ENCODE measurements at places on chromosomes 3 and 15.

GRCh38 chr15:92164327-92165000 lies 229.2 kb upstream of the ST8SIA2 start:
- no peak for DNase-seq

DNA sequence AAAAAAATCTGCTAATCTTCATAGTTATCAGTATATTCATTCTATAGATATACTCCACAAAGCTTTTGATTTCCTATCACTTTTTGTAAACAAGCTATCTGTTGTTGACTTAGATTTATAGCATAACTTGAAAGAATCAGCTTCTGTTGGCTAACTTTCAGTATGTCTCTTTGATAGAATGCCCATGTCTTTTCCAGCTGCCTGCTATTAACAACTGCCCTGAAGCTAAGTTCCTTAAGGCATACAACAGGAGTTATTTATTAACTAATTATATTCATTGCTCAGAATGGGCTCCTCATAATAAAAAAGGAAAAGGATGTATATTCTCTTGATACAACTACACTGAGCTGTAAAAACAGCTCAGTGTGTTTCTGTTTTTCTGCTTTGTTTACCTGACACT lies 293.9 kb downstream of the TUSC7 start:
- no peak for DNase-seq

DNA sequence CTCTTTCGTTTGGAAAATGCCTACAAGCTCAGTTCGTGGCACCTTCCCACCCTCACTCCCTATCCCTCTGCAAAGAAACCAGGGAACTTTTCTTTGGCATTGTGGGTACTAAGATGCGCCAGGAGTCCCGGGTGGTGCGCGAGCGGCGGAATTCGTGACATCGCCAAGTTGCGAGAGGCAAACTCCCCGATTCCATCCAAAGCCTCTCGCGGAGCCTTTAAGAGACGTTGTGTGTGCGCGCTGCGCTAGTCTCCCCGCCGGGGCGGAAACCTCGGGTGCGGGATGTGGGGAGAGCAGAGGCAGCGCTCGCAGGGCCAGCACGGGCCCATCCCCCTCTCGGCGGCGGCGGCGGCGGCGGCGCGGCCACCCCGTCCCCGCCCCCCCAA lies 443 bp upstream of the NR2F2 start:
- DNase-seq, result no peak

DNA sequence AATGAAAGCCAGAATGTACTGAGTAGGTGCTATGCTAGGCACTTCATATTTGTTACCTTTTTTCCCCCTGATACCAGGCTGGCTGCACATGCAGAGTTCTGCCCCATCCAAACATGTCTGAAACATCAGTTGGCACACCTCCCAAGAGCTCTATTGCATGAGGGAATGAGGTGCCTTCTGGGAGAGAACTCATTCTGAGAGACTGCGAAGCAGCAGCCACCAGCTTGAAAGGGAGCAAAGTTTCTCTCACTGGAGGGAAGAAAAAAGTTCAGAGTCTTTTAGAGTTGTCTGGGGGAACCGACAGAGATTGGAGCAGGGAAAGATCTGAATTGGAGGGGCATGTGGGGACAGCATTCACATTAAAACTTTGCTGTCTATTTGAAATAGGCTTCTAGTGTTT lies 84.1 kb downstream of the AGBL1 start:
- no peak for DNase-seq

GRCh38 chr15:52796753-52797520 lies 6.8 kb upstream of the ONECUT1 start:
- no peak for DNase-seq

- no peak for DNase-seq
These were observed 122.2 kb downstream of the ATG7 start for GRCh38 chr3:11394392-11394791.

- DNase-seq, result no peak
These were observed 625.0 kb downstream of the MCTP2 start for GRCh38 chr15:94856267-94856854.

- peak; percentile 52 for DNase-seq
These were observed 70.5 kb upstream of the ATP10A start for GRCh38 chr15:25933456-25934158.

- DNase-seq, result no peak
These were observed 245.7 kb downstream of the XXYLT1 start for GRCh38 chr3:195025056-195025883.

DNA sequence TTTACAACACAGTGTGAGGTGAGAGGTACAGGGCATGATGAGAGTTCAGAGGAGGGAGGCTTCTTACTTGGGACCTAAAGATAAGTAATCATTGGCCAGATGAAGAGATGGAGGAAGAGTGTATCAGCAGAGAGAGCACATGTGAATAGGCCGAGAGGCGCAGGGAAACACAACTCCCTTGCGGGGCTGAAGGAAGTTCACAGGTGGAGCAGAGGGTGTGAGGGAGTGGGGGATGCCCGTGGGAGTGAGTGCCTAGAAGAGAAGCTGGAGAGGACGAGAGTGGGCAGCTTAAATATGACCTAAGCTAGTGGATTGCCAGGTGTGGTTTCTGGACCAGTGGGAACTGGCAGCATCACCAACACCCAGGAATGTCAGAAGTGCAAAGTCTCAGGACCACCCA lies 98.2 kb upstream of the TBC1D5 start:
- DNase-seq, result no peak

- DNase-seq, result no peak
These were observed 20.0 kb downstream of the SLC35G2 start for GRCh38 chr3:136838641-136839555.

GRCh38 chr15:80403712-80404056 lies 498 bp upstream of the ARNT2 start:
- DNase-seq, result no peak

DNA sequence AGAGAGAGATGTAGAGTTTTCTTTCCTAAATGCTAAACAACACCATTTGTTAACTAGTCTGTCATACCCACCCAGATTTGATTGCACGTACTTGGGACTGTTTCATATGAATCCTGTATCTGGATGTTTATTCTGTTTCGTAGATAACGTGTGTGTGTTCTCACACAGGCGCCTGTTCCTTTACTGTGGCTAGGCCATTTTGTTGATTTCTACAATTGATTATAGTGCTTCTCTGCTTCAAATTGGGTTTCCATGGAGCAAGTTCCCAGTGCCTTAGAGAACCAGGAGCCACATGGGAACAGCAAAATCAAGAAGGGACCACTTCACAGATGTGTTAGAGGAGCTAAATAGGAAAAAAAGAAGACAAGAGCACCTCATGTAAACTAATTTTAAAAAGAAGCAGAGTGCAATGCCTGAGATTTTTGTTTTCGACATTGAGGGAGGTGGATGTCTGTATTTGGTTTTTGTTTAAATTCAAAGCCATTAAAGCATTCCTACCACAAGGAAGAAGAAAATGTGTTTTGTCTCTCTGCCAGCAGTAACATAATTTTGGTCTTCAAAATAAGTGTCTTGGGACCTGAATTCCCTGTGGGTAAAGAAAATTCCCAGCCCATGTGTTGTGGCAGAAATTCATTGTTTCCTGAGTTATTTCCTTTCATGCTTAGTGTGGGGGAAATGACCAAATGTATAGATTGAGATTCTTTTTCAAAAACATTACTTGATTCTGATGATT lies 424.0 kb upstream of the C2CD4B start:
- no peak for DNase-seq

DNA sequence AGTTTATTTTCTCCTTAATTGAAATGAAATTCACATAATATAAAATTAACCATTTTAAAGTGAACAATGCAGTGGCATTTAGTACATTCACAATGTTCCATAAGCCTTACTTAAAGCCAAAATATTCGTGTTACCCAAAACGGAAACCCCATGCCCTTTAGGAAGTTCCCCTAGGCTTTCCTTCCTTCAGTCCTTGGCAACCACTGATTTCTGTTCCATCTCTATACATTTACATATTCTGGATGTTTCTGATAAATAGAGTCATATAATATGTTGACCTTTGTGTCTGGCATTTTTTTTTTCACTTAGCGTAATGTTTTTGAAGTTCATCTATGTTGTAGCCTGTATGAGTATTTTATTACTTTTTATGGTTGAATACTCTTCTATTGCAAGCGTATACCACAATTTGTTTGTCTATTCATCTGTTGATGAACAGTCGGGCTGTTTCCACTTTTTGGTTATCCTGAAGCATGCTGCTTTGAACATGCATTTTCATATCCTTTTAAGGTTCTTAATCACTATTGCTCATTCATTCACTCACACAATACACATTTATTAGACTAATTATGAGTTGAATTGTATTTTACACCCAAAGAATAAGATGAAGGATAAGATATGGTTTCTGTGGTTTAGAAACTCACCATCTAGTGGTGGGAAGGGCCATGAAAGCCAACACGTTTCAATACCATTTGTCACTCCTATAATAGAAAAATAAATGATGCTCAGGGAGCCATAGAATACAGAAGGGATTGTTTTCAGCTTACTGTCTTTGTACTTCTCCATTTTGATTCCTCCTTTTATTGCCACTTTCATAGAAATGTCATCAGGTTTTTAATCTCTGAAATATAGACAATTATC lies 408.2 kb upstream of the CBLB start:
- no peak for DNase-seq

DNA sequence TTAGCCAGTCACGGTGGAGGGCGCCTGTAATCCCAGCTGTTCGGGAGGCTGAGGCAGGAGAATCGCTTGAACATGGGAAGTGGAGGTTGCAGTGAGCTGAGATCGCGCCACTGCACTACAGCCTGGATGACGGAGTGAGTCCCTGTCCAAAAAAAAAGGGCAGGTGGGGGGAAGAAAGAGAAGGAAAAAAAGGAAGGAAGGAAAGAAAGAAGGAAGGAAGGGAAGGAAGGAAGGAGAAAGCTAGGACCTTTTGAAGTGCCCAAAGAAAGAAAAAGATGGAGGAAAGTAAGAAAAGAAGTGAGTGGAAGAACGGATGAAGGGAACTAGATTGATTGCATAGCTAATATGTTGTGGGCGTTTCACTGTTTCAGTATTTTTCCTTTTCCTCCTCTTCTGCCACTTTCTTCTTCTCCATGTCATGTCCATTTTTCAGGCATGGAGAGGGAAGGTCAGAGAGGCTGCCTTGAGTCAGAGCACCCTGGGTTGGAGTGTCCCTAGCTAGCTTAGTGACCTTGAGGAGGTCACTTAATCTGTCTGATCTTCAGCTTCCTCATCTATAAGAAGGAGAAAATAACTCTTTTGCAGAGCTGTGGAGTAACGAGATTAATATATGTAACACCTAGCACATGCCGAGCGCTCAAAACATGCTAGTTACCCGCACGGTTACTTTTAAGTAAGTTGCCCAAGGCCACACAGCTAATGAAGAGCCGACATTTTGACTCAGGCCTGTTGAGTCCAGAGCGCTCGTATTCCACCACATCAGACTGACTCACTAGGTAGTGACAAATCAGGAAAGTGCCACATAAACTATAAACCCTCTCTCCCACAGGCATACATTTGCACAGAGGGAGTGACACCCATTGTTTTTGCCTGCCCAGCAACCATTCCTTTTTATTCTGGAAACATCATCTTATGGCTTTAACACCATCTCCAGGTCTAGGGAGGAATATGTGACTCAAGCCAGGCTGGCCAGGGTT lies 42.2 kb downstream of the BHLHE40 start:
- DNase-seq, result no peak

DNA sequence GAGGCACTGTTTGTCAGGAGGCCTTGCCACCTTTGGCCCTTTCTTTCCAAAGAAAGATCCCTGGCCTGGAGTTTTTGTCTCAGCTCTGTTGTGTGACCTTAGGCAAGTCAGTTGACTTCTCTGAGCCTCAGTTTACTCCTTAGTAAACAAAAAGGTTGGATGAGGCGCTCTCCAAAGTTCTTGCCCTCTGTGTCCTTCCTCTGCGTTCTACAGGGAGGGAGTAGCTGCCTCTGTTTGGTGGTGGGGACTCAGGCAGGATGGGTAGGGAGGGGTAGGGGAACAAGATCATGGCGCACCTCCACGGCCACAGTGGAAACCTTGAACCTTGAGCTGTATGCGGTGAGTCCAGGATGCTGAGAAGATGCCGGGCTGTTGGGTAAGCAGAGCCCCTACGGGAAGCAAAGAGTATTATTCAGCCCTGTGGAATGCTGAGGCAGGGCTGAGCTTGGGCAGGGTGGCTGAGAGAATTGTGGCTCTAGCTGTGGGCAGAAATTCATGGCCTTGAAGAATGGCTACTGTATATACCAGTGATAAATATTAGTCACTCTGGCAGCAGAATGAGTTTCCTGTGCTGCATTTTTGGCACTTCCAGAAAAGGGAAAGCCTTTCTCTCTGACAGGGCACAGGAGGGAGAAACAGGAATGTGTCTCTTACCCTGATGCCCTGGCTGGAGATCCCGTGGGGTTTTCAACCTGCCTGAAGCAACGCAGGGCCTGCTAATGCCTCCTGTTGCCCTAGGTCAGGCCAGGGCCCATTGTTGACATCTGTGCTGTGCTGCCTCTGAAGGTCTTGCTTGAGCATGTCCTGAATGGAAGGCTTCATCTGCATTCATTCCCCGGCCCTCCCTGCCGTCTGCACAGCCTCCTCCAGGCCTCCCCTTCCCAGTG lies 39.9 kb downstream of the SMAD3 start:
- no peak for DNase-seq

- no peak for DNase-seq
These were observed 41.5 kb downstream of the CRTAP start for GRCh38 chr3:33155301-33155700.

GRCh38 chr3:66269411-66269810 lies 48.6 kb downstream of the SLC25A26 start:
- no peak for DNase-seq

- peak; percentile 17 for DNase-seq
These were observed 23.5 kb upstream of the TSC22D2 start for GRCh38 chr3:150384296-150385212.

- DNase-seq, result no peak
These were observed 370.6 kb upstream of the NAALADL2 start for GRCh38 chr3:174488527-174488926.

DNA sequence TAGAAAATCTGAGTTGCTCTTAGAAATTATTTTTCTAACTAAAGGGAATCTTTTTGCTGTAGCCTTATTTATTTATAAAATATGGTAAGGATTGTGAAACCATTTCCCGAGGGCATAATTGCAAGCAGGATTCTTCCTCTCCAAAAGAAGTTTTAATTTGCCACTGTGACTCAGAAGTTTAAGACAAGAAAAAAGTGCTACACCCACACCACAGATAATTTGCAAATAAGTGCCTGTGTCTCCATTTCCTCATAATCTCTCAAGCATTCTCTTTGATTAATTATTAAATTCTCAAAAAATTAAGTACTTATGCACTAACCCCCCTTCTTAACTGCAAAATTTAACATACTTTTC lies 43.6 kb downstream of the RASA2 start:
- no peak for DNase-seq

GRCh38 chr3:28232659-28233058 lies 8.8 kb upstream of the CMC1 start:
- DNase-seq, result no peak

- DNase-seq, result no peak
These were observed 114.7 kb upstream of the GAP43 start for GRCh38 chr3:115508562-115508961.

DNA sequence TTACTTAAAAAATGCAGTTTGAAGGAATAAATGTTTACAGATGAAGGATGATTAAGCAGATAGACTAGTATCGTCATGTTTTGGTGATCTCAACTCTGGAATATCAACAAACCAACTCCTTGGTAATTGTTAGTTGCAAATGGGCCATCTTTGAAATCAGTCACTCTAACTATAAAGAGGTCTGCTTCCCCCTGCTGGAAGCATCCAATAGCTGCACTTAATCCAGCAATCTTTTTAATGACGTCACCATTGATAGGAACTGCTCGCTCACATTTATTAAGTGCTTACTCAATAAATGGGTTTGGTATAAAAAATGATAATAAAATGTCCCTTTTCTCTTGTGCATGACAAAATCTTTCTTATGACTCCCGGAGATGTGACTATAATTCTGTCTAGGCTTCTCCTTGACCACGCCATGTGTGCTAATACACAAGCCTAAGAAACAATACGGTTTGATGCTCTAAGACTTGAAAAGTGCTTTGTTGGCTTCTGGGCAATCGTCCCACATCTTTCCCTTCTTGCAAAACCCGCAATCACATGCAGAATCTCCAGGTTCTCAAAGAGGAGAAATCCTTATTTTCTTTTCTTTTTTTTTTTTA lies 227.6 kb upstream of the POU1F1 start:
- DNase-seq, result no peak
